ENCODE measurements at places on chromosomes 13 and 19.

GRCh38 chr13:80040196-80040980, 300.5 kb downstream of the SPRY2 start:
- DNase-seq, result no peak

- no peak for DNase-seq
These were observed 7.7 kb downstream of the UBE2L5 start for GRCh38 chr13:30429721-30430694.

- DNase-seq, result no peak
These were observed 858 bp upstream of the PPP6R1 start for GRCh38 chr19:55259540-55260210.

DNA sequence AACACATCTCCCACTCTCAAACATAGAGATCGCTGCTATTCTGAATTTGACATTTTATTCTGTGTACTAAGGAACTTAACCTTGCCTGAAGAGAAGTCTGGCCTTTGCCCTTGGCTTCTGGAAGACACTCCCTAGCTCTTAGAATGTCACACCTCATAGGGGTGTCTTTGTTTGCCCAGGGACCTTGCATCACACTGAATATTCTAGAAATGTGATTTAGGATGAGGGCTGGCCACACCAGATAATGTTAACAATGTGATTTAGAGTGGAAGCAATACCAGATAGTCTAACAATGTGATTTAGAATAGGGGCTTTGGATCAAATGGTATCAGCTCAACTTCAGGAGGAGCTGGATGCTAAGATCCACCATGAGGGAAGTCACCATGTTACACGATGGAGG, 6.6 kb downstream of the SIGLECL1 start:
- no peak for DNase-seq

DNA sequence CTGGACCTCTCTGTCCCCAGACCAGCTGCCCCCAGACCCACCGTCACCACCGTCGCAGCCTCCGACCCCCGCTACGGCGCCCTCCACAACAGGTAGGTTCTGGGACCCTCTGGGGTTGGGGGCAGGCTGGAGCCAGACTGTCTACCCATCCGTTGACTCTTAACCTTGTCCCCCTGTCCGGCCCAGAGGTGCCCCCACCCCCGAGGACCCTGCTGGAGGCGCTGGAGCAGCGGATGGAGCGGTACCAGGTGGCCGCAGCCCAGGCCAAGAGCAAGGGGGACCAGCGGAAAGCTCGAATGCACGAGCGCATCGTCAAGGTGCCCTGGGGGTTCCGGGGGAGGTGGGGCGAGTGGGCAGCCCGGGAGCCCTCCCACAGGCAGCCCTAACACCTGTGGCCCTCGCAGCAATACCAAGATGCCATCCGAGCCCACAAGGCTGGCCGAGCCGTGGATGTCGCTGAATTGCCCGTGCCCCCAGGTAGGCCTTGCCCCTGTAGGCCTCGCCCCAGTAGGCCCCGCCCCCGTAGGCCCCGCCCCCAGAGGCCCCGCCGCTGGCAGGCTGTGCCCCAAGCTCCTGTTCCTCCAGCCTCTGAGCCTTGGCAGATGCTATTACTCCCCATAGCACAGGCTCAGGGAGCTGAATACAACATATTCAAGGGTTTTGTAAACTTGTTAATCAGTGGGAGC, 12.9 kb downstream of the CC2D1A start:
- DNase-seq, result no peak

DNA sequence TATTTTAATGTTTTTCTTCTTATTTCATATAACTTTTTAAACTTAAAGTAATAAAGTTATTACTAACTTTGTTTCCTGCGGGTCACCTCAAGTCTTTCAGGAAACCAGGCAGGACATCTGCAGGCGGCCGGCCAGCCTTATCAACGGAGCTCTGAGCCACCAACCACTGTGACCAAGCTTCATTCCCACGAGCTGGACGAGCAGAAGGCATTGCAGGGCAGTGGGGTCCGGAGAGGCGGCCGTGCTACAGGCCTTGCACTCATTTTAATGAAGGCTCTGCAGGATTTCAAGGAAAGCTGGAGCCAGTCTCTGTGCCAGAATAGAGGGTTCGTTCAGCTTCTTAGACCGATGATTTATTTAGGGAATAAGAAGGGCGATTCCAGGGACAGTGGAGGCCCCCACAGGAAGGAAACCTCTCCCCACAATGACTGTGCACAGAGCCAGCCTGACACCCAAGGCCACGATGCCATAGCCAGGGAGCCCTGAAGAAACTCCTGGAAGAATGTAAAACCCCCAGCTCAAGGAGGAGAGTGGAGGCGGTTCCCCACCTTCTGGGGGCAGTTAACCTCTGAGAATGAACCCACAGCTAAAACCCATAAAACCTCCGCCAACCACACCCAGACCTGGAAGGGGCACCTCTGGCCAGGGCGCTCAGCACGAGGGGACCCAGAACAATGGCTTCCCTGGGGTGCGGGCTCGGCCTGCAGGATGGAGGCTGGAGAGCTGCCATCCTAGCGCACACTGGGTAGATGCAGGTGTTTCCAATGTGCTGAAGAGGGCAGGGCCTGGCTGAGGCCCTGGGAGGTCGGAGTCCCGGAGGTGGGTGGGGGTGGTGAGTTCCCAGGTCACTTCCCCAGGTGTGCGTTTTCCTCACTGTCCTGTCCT, 75.0 kb downstream of the RASA3 start:
- no peak for DNase-seq

- DNase-seq, result no peak
These were observed 16.1 kb upstream of the ABCC4 start for GRCh38 chr13:95317039-95317989.

DNA sequence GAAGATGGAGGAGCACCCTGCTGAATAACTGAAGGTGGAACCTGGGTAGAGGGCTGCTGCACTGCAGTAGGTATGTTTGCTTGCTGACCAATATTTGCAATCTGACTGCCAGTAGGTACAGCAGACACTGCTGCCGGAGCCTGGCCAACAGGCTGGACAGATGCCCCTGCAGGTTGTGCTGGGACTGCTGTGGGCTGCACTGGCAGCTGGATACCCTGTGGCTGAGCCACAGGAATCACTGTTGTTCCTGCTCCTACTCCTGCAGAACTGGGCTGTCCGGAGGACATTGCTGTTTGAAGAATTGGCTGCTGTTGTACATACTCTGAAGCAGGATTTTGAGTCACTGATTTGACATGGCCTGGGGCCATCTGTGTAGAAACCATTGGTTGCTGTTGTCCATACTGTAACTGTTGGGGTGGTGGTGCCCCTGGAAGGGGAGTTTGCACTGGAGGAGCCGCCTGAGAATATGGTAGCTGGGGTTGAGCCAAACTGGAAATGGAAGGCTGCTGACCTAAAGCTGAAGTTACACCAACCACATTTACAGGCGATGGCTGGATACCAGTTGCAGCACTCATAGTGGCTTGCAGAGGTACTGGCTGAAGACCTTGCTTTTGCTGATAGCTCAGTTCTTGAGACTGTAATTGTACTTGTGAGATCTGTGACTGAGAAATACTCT, 2.2 kb downstream of the TSC22D1 start:
- no peak for DNase-seq

GRCh38 chr19:35013820-35014754, 14.0 kb downstream of the GRAMD1A start:
- DNase-seq, result no peak

- peak; percentile 43 for DNase-seq
These were observed 54.0 kb downstream of the GNG7 start for GRCh38 chr19:2648528-2648937.

- DNase-seq, result peak; percentile 21
These were observed 1.2 kb downstream of the SLC7A1 start for GRCh38 chr13:29594303-29594709.

GRCh38 chr19:46742926-46743480, 2.9 kb upstream of the FKRP start:
- no peak for DNase-seq

- no peak for DNase-seq
These were observed 20.6 kb downstream of the PCDH8 start for GRCh38 chr13:52827839-52828238.

DNA sequence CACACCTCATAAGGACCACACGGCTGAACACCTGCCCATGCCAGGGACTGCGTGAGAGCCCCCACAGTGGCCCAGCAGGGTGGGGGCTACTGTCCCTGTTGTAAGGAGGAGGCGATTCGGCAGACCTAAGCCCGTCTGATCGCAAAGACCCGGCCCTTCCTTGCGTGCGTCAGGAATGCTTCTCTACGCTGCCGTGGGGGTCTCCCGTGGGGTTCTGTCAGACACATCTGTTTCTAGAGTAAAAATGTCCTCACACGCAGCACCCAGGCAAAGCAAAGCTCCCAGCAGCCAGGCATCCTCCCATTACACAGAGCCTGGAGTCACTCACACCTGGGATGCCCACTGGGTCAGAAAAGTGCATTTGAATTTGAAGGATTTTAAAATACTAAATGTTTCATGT, 147.7 kb upstream of the SOX1 start:
- no peak for DNase-seq

DNA sequence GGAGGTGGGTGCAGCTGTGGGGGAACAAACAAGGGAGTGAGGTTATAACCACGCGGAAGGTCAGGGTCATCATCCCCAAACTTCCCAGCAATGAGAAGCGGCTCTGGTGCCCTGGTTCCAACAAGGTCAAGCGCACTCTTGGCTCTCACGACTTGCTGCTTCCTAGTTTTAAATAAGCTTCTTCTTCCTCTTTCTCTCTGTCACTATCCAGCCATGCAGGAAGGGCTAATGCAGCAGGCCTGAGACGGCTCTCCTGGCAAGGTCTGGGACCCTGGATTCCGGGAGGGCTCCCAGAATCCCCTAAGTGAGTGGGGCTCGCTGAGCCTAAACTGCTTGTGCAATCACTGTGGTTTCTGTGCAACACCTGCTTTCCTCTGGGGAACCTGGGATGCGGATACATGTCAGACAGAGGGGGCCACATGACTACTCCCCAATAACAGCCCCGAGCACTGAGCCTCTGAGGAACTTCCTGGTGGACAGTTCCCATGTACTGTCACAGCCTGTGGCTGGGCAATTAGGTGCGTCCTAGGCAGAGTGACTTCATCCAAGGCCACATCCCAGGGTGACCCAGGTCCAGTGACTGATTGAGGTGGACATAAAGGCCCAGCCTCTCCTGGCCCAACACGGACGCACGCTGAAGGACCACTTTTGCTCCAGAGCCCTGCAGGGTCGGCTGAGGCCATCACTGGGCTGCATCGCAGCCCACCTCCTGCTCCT, 24.2 kb downstream of the VRK3 start:
- no peak for DNase-seq

- no peak for DNase-seq
These were observed 822.9 kb upstream of the PRR20A start for GRCh38 chr13:56317841-56318240.

DNA sequence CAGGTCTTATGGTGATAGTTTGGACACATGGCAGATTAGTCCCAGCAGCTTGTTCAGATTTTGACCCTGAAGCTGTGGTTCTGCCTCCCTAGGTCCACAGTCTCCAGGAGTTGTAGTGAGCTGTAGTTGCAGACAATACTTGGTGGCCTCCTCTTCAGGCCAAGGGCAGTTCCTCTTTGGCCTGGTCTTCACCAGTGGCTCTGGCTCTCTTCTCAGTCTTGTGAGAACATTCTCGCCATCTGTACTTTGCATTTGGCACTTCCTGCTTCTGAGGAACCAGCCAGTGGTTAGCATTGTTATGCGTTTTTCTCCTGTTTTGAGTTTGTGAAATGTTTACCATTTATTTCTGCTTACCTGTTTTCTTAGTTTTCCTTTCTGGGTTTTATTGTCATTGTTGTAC, 40.7 kb downstream of the PCCA start:
- no peak for DNase-seq

GRCh38 chr19:18593367-18594095, 4.9 kb downstream of the REX1BD start:
- no peak for DNase-seq

DNA sequence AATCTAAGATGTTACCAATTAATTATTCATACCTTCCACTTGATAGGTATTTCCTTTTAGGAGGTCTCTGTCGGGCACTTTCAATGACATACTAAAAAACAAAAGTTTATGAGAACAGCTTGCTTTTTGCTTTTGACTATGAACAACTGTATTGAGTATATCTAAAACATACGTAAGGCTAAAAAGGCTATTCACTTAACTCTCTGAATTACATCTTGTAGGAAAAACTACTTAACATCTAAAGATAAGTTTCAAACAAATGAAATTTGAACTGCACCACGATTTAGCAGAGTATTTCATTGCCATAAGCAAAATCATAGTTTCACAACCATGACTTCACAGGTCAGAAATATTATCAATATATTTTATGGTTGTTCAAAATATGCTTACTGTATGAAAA, 11.6 kb downstream of the SUPT20H start:
- DNase-seq, result no peak

- no peak for DNase-seq
These were observed 904.2 kb upstream of the MIR17HG start for GRCh38 chr13:90443268-90443667.

DNA sequence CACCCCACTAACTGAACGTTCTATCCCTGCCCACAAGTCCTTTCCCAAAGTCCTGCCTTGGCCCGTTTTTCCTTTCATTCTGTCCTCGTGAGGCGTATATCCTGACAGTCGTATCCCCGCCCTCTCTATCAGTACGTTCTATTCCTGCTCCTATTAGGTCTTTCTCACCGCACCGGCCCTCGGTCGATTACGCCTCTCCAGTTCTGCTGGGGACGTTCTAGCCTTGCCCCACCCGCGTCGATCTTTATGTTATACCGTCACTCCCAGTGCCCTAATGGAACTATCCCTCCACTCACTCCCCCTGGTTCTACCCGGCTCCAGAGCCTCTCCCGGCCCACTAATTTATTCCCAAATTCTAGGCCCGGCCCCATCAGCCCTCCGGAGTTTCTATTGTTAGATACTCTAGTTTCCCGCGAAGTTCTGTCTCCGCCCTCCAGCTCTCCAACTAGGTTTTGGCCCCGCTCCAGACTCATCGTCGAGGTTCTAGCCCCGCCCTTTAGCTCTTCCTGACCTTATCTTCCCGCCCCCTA, 2.0 kb downstream of the PLAUR start:
- DNase-seq, result no peak

DNA sequence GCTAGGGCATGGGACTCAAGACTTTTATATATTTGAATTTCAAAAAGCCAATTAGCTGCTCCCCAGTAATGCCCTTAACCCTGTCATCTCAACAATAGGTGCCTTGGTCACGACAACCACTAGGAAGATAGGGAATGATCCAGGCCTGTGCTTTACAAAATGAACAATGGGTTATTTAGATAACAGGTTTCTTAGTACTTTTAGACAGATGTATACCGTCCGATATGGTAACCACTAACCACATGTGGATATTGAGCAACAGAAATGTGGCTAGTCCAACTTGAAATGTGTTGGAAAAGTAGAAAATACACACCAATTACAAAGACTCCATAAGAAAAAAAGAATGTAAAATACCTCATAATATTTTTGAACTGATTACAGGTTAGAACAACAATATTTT, 201.2 kb downstream of the LHFPL6 start:
- DNase-seq, result no peak

DNA sequence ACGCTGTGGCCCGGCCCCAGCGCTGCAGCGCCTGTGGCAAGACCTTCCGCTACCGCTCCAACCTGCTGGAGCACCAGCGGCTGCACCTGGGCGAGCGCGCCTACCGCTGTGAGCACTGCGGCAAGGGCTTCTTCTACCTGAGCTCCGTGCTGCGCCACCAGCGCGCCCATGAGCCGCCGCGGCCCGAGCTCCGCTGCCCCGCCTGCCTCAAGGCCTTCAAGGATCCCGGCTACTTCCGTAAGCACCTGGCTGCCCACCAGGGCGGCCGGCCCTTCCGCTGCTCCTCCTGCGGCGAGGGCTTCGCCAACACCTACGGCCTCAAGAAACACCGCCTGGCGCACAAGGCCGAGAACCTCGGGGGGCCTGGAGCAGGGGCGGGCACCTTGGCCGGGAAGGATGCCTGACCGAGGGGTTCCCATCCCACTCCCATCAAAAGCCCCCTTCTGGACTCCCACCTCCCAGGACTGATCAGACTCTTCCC, 7.9 kb downstream of the ZNF784 start:
- no peak for DNase-seq

GRCh38 chr13:24670961-24671381, 9.2 kb upstream of the ATP12A start:
- no peak for DNase-seq

All from stimulated activated CD8-positive, alpha-beta memory T cell treated with anti-CD3 and anti-CD28 coated beads, Interleukin-15, amount 100 ng/mL, for 48 hours (primary cell).